Stimulated activated CD4-positive, alpha-beta T cell treated with anti-CD3 and anti-CD28 coated beads, TNF-alpha, amount 100 ng/mL, for 1 hour (primary cell): ENCODE measurements at places on chromosomes 1 and 21.

- DNase-seq = no peak
Observed at GRCh38 chr1:94989911-94990473, 63.1 kb upstream of the CNN3 start.

- DNase-seq = no peak
Observed at GRCh38 chr1:168709405-168710363, 19.3 kb downstream of the DPT start.

- no peak for DNase-seq
Observed at GRCh38 chr1:15543589-15544568, 17.2 kb downstream of the DNAJC16 start.

DNA sequence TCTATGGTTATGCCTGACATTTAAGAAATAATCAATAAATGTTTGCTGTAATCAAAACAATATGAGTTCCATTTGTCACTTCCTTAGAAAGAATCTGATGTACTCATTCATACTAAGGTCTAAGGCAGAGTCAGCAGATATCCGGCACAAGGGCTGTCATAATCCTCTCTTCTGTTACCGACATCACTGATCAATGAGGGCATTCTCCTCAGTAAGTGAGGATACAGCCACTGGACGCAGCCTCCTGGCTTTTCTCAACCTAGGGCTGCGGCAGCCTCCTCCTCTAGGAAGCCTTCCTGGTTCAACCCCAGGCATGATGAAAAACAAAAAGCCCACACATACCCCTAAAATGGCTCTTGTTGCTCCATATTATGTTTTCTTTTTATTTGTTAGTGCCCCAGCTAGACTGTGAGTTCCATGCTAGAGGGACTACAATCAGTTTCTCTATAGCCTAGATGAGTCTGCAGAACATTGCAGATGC lies 40.7 kb upstream of the TENT5C start:
- no peak for DNase-seq

DNA sequence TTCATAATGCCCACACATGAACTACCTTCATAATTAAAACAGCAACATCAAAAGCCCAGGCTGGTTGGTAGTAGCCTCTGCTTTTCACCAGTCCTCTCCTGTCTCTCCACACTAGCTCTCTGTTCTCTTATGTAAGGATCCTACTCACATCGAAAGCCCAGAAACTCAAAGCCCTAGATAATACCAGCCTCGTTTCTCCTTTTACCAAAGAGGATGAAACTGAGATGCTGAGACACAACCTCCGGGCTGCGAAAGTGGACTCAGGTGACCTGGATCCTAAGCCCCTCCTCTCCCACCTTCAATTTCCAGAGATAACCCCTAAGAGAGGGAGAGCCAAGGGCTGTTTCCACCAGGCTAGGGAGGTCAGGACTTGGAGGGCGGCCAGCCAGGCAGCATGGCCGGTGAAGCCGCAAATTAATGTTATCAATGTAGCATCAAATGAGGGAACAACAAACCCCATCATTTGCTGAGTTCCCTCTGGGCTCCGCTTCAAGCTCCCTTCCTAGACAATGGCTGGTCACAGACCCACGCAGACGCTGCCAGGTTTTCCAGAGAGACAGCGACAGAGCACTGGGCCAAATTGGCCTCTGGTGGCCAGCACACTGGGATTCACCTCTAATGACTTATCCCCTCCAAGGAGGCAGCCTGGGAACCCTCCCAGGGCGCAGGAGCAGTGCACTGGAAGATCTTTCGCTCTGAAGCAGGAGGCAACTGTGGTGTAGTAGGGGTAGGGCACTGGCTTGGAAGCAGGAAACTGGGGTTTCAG lies 20.7 kb upstream of the STMN1 start:
- no peak for DNase-seq

DNA sequence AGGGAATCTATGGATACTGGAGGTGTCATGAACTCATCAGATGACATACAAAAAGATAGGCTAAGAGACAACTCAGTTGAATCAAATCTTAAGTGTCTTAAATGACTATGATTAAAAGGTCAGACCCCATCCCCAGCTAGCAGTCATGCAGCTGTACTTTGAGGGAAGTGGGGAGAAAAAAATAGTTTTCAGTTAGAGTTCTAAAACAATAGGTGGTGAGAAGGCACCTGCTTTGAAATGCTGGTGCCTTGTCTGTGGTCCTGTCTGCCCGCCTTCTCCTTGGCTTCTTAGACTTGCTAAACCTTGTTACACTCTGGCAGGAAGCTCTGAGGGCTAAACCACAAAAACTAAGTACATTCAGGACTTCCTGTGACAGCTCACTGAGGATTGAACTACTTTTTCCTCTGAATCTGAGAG lies 15.3 kb downstream of the CD2 start:
- DNase-seq = no peak

DNA sequence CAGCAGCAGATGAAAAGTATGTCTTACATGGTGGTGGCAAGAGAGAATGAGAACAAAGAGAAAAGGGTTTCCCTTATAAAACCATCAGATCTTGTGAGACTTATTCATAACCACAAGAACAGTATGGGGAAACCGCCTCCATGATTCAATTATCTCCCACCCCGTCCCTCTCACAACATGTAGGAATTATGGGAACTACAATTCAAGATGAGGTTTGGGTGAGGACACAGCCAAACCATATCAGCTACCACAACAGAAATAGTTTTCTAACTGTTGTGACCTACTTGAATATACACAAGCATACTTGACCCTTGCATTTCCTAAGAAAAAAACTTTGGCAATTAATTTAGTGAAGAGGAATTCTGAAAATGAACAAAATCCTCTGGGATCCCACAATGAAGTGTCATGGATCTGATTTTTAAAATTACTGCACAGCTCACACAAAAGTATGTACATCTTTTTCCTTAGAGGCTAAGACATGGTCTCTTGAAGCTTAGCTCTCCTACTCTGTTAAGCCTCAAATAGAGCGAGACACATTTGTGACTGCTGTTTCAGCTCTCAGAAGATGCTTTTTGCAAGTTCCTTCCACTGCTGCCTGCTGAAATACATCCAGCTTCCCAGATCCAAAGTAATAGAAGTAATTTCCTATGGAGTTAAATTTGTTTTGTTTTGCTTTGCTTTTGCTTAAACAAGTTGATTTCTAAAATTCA lies 265.8 kb downstream of the DPYD start:
- DNase-seq = no peak

DNA sequence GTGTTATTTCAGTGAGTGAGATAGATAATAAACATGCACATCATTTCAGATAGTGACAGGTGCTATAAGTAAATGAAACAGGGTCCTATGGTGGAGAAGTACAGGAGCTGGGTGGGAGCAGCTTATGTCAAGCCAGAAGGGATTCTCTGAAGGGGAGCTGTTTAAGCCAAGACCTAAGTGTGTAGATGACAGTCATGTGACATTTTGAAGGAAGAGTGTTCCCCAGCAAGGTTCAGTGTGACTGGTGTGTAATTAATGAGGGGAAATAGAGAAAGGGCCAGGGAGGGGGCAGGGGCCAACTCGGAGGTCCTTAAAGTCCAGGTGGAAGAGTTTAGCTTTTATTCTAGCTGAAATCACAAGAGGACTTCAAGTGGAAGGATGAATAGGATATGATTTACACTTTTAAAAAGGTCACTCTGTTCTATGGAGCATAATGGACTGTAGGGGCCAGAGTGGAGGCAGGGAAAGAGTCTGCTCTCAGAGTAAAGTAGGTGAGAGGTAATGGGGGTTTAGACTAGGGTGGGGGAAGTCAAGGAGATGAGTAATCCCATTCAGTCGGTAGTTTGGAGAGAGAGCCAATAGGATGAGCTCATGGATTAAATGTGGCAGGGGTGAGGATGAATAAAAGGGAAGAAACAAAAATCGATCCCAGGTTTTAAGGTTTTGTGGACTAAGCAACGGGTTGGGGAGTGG lies 243.1 kb downstream of the CACNA1E start:
- no peak for DNase-seq

- DNase-seq = no peak
Observed at GRCh38 chr1:111503585-111504060, at the start of the genes ADORA3 and TMIGD3. TSS of gene ADORA3 (minus strand) at chr1:111503633. CDS start at chr1:111503354, 279 bp downstream. TSS of gene TMIGD3 (minus strand) at chr1:111503633. CDS start at chr1:111503354, 279 bp downstream.

DNA sequence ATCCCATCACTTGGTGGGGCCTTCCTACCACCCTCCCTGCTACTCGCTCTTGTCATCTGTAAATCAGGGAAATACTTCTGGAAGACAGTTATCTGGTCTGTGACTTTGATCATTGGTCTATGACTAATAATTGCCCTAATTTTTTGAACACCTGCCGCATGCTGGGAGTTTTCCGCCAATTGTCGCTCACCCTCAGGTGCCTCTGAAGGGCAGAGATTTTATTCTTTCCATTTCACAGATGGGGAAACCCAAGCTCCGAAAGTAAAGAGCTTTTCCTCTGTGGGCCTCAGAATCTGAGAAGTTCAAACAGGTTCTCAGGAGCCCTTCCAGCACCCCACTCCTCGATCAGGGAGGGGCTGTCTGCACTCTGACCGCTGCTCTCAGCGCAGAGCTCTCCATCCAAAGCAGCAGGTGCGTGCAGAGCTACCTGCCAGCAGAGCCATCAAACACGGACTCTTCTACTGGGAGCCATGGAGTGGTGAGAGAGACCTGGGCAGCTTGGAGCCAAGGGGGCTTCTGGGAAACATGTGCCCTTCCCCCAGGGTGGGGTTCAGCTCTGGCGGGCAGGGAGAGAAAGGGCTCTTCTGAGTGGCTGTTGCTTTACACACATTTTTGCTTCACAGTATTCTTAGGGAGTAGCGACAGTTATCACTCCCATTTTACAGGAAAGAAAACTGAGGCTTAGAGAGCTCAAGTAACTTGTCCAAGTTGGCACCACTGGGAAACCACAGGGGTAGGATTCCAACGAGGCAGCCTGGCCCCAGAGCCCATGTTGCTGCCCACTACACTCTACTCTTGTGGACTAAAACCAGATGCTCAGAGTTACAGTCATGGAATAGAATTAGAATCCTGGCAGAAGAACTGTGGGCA lies 5.8 kb upstream of the RUNX3 start:
- DNase-seq = no peak

GRCh38 chr1:39154553-39155421 lies 49.7 kb upstream of the MACF1 start:
- DNase-seq = no peak

DNA sequence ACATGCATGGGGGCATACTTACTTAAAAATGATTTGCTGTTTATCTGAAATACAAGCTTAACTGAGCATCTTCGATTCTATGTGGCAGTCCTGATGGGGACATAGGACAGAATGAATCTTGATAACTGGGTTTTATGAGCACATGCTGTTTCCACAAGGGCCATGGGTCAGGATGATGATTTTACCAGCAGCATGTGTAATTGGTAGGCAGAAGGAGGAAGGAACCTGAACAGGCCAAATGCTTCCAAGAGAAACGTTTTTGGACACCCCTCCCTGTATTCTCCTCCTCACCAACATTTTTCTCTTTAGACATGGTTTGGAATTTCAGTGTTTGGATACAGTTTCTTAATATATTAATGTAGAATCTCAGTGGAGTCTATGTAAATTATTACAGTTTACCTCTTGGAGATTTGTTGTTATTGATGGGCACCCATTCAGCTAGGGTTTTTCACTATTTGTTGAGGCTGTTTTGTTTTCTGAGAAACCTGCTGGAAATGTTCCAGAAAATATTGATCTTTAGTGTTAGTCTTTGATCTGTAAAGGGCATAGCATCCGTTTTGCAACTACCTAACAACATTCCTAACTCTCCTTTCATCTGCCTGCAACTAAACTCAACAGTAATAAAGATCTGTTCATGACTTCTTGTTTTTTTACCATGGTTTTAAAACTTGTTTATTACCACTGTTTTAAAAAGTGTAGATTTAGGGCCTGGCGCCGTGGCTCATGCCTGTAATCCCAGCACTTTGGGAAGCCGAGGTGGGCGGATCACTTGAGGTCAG lies 42.0 kb downstream of the TBCE start:
- no peak for DNase-seq

- no peak for DNase-seq
Observed at GRCh38 chr21:38741950-38742256, 63.8 kb upstream of the ETS2 start.

DNA sequence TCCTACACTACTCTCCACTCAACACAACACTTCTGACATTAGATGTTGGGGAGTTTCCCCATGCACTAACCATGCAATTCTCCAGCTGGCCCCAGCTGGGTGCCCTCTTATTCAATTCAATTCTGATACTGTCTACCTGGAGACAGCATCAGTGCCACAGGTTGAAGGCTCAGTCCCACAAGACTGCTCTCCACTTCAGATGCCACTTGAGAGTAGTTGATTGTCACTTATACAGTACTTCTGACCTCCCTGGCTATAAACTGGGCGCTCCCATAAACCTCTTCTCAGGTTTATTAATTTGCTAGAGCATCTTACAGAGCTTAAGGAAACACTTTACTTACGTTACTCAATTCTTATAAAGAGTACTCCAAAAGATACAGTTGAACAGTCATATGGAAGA lies 442.3 kb downstream of the LRRIQ3 start:
- DNase-seq = no peak
